ENCODE measurements at places on chromosomes 7 and 10. TPM values are rescaled to one million over a fixed set of nuclear protein-coding genes. Genes with fewer than 3 reads are reported as not detected.

GRCh38 chr7:36535866-36536664, 146.4 kb downstream of the ANLN start:
- DNase-seq = no peak

GRCh38 chr10:13668126-13668525, 81.4 kb downstream of the PRPF18 start:
- no peak for DNase-seq

The PRPS1L1 gene
- total RNA-seq = not detected

- no peak for DNase-seq
Observed at GRCh38 chr7:102439963-102440795, 6.8 kb downstream of the ORAI2 start.

DNA sequence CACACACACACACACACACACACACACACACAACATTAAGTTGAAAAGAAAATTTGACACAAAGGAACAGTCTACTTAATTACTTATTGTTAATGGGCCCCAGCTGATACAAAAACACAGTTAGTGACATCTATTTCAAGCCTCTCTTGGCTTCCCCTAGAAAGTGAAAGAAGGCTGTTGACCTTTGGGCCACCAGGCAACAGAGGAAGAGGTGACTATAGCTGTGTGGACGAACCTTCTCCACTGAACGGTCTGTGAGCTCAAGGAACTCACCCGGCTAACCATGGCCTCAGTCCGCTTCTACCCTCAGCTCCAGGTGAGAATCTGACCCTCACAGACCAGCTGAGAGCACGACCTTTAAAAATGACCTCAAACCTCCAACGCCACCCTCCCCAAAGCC, 32.9 kb upstream of the CALN1 start:
- DNase-seq = no peak

GRCh38 chr7:118844748-118845147, 620.2 kb downstream of the ANKRD7 start:
- DNase-seq = no peak

DNA sequence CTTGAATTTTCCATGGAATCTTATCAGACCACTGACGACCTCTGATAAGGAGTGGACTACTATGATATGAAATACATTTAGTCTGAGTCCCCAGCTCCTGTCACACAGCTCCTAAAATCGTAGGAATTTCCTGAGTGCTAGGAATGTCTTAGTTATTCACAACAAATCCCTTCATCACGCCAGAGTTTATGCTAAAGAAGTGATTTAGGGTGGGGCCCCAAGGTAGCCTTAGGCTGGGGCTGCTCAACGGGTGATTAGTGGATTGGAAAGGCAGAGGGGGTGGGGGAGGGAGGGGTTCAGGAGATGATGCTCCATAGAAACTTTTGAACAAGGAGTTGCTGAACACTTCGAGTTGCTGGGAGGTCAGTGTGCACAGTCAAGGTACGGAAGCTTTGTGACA, 7.0 kb upstream of the TET1 start:
- DNase-seq = no peak

The GJC3 gene
- total RNA-seq = not detected

DNA sequence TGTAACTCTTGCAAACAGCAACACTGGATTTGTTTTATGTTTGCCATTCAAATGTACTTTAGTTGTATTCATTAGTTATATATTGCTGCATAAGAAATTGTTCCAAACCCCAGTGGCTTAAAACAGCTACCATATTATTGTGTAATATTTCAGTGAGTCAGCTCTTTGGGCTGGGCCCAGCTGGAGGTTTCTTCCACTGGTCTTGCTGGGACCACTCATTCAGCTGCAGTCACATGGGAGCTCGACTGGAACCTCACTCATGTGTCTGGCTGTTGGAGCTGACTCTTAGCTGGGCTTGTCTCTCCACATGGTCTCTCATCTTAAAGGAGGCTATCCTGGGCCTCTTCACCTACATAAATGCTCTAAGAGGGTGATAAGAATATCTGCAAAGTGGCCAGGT, 23.2 kb upstream of the PIP4K2A start:
- no peak for DNase-seq

GRCh38 chr7:23235813-23236221, 10.8 kb upstream of the GPNMB start:
- DNase-seq = no peak

- DNase-seq = no peak
Observed at GRCh38 chr10:29591651-29591968, 43.2 kb downstream of the SVIL start.

DNA sequence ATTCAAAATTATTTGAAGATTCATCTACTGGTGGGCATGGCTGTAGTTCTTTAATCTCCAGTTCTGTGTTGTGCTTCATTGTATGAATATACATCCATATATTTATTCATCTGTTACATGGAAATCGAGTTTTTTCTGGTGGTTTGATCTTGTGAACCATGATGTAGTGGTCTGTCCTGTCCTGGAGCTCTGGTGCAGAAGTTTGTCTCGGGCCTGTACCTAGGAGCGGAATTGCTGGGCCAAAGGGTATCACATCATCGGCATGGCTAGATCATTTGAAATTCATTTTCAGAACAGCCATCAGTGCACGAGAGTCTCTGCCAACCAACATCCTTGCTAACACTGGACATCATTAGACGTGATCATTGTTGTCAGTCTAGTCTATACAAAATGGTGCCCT, 107.0 kb downstream of the ELFN1 start:
- no peak for DNase-seq

DNA sequence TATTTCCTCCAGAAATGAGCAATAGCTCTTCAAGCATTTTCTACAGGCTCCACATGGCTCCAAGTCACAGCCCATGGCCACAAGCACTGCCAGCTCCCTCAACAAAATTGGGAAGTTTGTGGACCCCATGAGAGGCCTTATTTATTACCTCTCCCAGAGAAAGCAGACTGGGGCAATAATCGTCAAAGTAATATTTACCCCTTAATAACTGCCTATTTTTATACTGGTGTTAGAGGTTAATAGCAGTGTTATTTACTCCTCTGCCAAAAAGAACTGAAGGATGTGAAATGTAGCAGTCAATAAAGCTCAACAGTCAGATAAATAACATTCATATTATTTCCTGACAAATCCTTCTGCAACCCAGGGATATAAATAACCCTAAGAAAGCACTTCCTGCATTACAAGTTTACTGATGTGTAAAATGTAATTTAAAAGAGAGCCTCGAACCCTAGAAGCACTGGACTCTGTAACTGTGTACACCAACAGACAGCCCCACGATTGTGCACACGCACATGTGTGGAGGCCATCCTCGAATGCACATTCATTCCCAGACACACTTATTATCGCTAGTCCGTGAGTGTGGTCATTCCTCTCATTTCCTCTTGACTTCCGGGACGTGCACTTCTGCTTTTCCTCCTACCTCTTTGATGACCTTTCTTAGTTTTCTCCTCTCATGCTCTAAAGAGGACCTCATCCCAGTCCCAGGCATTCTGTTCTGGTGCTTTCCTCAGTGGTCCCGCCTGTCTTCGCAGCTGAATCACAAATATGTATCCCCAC, 157.4 kb downstream of the EVX1 start:
- no peak for DNase-seq

The STEAP1 gene
- 0.27 TPM for total RNA-seq

DNA sequence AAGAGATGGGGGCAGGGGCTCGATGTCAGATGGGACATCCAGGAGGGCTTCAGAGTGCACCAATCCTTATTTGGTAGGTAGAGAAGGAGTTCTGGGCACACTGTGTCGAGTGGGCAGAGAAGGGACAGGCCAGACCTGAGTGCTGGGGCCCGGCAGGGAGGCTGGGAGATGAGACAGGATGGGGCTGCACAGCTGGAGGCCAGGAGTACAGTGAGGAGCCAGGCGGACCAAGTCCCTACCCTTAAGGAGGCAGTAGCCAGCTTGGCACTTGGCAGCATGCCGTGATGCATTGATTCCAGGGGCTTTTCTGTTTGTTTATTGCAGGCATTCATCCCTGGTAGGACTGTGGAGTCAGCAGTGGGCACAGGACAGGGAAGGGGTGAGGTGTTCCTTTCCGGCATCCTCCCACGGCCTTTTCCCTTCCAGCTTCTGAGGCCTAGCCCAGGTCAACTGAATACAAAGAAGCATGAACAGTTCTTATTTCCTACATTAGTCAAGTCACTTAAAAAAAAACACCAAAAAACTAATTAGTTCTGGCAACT, 168.8 kb upstream of the CDCA7L start:
- no peak for DNase-seq

GRCh38 chr7:149216402-149216801, 21.1 kb downstream of the ZNF282 start:
- no peak for DNase-seq

The UBE2D4 gene
- total RNA-seq = 8.9 TPM

GRCh38 chr7:41305001-41305400, 397.9 kb downstream of the INHBA start:
- DNase-seq = no peak

The SSC4D gene
- 26.2 TPM for total RNA-seq

DNA sequence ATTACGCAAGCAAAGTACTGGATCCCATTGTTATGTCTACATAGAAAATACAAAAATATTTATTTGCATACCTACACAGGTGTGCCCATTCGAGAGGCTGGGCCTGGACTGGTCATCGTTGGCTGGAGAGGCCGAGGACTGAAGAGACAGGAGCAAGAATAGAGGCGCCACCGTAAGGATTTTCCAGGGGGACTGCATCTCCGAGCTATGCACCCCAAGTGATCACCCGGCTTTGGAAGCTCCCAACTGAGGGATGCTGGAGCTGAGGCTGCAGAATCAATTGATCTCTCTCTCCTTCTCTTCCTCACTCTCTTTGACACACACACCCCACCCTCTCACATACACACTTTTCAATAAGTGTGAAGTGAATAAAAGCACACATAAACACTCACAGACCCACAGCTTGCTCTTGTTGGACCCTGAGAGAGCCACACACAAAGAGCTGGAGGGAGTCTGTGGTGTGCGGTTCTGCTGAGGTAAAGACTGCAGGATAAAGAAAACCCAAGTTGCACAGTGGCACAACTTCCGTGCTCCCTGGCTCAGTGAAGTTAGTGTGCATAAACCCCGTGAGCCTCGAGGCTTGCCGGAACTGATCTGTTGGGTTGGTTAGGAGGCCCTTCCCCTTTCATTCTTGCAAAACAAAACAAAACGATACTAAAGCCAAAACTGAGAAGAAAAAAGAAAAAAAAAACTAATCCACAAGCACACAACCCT, at the start of gene AOAH:
TSS of gene AOAH (minus strand) at position 544 of the 714 bp plus-strand sequence. CDS start at position 198, 346 bp downstream.
- DNase-seq = no peak

GRCh38 chr10:128912568-128913311, 554.3 kb upstream of the MGMT start:
- DNase-seq = no peak

The DLD gene
- 58.3 TPM for total RNA-seq

GRCh38 chr10:69729326-69730048, 72.2 kb upstream of the COL13A1 start:
- no peak for DNase-seq

DNA sequence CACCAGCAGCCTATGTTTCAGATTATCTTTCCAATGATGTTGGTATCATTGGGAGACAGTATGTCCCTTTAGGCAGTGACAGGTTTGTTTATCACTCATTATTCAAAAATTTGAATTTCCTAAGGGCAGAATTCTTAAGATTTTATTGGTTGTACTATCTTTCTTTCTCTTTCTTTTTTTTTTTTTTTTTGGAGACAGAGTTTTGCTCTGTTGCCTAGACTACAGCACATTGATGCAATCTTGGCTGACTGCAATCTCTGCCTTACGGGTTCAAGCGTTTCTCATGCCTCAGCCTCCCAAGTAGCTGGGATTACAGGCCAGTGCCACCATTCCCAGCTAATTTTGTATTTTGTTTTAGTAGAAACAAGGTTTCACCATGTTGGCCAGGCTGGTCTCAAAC, 111.2 kb downstream of the PON1 start:
- no peak for DNase-seq

The CHST15 gene
- total RNA-seq = 35.9 TPM

The FGFBP3 gene
- 3.7 TPM for total RNA-seq

- DNase-seq = no peak
Observed at GRCh38 chr10:18658271-18659124, 733 bp upstream of the ARL5B start.

DNA sequence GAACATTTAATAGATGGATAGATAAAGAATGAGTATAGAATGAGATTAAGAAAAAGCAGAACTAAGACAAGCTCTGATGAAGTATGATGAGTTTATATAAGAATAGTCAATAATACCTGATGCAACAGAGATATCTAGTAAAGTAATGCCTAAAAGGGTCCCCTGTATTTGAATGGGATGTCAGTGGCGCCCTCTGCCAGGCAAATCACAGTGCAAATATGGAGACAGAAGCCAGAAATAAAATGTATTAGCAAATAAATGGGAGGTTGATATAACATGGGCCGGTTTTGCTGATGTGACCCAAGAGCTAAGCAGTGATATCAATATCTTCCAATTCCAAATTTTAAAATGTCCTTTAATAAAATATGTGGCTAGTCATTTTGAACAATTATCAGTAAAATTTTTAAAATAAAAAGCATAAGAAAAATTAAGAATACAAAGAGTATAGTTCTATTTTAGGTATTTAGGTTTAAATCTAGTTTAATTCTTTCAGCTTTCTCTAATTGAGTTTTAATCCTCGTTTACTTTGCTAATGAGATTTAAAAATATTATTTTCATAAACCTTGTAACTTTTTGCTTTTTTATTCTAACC, 62.6 kb downstream of the ADK start:
- DNase-seq = no peak

- DNase-seq = no peak
Observed at GRCh38 chr10:75688506-75689300, 257.3 kb downstream of the LRMDA start.

GRCh38 chr7:73833251-73833919, 2.6 kb downstream of the CLDN4 start:
- no peak for DNase-seq

- DNase-seq = no peak
Observed at GRCh38 chr10:3014968-3015367, 52.4 kb upstream of the PFKP start.

- no peak for DNase-seq
Observed at GRCh38 chr7:50156163-50156562, 63.1 kb upstream of the ZPBP start.

DNA sequence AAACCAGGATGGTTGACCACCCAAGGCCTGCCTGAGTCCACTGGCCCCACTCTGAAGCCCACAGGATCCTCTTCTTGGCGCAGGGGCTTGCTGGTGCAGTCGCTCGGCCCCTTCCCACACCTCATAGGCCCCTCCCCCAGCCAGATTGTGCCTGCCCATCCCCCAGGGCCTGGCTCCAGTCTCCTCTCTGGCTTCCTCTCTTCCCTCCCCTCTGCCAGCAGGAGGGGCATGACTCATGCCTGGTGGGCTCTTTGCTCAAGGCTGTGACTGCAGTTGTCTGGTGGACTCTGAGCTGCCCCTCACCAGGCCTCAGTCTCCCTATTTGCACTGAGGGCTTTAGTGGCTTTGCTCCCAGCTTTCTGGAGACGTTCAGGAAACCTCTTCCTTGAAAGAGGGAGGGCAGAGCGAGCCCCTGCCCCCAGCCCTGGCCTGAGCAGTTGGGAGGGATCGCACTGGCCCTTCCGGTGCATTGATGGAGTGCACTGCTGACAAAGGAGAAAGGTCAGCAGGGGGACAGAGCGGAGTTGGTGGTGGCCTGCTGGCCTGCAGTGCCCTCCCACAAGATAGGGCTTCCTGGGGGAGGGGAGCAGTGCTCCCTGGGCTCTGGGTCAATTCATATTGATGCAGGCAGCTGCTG, 60.7 kb downstream of the ZMIZ1 start:
- no peak for DNase-seq

The PAPOLB gene
- 0.22 TPM for total RNA-seq
